ENCODE measurements at places on chromosomes 2 and 18. TPM values are rescaled to one million over a fixed set of nuclear protein-coding genes. Genes with fewer than 3 reads are reported as not detected.

Gene COL5A2
- total RNA-seq, result 131 TPM

DNA sequence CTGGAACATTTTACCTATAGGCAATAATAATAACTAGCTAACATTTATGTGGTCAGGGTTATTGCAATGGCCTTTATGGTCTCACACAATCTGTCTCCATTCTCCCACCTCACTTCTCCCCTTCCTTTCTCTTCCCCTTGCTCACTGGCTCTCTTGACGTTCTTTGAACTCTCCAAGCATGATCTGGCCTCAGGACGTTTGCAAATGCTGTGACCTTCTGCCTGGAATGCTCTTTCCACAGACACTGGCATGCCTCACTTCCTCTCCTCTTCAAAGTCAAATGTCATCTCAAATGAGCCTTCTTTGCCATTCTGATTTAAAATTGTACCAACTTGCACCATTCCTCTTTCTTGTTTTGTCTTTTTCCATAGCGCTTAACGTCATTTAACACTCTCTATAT lies 25.3 kb upstream of the GCG start:
- no peak for DNase-seq

Gene DSG2
- total RNA-seq, result 0.34 TPM

Gene FHOD3
- 13.1 TPM for total RNA-seq

Gene NOSTRIN
- not detected for total RNA-seq

DNA sequence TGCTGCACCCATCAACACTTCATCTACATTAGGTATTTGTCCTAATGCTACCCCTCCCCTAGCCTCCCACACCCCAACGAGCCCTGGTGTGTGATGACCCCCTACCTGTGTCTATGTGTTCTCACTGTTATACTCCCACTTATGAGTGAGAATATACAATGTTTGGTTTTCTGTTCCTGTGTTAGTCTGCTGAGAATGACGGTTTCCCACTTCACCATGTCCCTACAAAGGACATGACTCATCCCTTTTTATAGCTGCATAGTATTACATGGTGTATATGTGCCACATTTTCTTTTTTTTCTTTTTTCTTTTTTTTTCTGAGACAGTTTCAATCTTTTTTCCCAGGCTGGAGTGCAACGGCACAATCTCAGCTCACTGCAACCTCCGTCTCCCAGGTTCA lies 284.1 kb upstream of the CYP26B1 start:
- peak; percentile 22 for DNase-seq

Gene LINC00305
- not detected for total RNA-seq

GRCh38 chr2:99200076-99200800 lies 19.3 kb downstream of the MRPL30 start:
- no peak for DNase-seq

DNA sequence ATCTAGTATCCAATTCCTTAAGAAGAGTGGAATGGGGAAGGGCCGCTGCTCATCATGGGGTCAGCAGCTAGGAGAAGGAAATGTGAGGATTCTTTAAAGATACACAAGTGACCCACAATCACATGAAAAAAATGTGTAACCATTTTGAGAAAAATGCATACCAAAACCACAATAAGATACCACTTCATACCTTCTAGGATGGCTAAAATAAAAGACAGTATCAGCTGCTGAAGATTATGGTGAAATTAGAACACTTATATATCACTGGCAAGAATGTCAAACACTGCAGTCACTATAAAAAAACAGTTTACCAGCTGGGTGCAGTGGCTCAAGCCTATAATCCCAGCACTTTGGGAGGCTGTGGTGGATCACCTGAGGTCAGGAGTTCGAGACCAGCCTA lies 67.9 kb downstream of the C2orf74 start:
- no peak for DNase-seq

GRCh38 chr2:177129610-177130009 lies 83.0 kb upstream of the HNRNPA3 start:
- no peak for DNase-seq

DNA sequence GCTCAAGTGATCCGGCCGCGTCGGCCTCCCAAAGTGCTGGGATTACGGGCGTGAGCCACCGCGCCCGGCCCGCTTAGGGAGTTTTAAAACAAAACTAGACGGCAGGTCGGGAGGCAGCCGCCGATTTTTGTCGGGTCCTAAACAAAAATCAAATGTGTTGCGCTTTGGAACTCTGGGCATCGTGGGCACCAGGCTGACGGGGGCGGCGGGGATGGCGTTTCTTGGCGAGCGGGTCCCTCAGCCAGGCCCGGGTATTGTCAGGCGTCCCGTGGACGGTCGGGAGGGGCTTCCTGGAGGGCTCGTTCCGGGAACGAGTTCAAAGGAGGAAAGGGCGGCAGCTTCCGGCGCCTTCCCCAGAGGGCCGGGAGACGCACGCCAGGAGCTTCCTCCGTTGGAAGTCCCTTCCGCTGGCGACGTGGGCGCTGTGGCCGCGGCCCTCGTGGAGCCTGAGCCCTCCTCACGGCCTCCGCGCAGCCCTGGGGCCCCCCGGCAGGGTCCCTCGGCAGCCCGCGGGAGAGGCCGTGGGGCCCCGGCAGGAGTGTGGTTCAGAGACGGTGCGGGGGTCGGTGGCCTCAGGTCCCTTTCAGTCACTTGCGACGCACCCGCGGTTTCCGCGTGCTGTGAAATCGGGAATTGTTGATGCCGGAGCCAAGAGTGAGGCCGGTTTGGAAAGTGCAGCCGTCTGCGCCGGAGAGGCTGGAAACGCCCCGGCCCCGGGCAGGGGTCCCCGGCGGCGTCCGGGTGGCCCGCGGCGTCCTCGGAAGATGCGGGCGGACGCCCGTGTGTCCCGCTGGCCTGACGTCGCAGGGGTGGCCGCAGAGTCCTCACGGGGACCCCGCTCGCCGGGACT lies 59.3 kb downstream of the EMILIN2 start:
- peak; percentile 43 for DNase-seq

GRCh38 chr2:96102596-96103186 lies 13.7 kb downstream of the ADRA2B start:
- no peak for DNase-seq

Gene MC4R
- not detected for total RNA-seq

Gene FOSL2
- 75.2 TPM for total RNA-seq

DNA sequence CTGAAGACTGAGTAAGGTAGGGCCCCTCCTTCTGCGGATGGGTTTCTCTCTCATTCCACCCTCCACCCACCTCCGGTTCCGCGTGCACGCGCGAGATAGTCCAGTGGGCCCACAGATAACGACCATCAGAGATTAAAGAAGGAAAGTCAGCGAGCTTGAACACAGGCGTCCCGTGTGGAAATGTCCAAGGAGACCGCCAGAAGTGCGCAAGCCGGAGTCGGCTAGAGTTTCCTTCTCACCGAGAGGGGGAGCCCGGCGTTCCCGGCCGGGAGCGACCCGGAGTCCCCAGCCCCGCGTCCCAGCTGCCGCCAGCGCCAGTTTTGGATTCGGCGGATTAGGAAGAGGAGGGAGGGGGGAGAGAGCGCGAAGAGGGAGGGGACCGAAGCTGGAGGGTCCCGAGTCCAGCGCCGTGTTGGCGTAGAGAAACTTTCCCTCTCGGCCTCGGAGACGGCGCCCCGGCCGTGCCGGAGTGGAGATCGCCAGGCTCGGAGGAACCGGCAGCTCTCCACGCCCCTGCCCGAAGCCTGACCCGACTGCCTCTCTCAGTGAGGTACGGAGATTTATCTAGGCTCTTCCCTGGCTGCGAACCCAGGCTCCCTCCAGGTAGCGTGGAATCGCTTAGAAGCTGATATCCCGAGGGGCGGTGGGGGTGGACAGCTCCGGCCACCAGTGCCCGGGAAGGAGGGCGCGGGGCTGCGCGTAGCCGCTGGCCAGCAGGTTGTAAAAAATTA lies at the start of gene GULP1:
Gene GULP1, plus strand, starts transcription at position 258 of the 731 bp plus-strand sequence. CDS start 185,829 bp downstream, outside the sequence.
- DNase-seq, result peak; percentile 77

- no peak for DNase-seq
Observed at GRCh38 chr2:72127401-72128058, 20.1 kb downstream of the CYP26B1 start.

Gene TMEM178A
- total RNA-seq, result 3.9 TPM

Gene CD8B2
- total RNA-seq, result 0.10 TPM

DNA sequence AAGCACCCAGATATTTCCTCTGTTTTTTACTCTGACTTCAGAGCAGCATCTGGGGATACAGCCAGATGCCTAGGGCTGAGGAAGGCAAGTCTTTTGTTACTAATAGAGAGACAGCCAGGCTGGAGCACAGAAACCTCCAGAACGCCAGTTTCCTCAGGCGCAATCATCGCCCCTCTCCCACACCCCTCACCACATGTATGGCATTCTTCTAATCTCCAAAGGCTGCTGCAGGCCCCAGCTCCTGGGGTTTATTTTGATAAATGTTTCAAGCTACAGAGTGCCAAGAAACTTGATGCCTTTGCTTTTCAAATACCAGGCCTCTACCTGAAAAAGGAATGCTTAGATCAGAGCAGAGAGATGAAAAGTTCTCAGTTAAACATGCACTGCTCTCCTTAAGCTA lies 283.6 kb downstream of the RBM43 start:
- DNase-seq, result no peak

Gene MERTK
- not detected for total RNA-seq

DNA sequence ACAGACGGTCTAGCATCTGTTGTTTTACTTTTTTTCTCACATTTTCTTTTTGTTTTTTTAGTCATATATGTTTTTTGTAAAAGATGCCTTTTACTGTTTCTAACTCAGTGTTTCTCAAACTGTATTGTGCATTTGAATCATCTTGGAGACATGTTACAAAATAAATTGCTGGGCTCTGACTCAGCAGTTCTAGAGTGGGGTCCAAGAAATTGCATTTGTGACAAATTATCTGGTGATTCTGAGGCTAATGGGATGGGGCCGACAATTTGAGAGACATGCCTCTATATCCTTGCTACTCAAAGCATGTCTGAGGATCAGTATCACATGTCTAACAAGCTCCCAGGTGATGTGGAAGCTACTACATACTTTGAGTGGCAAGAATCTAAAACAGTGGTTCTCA lies 478.8 kb downstream of the PLCL1 start:
- no peak for DNase-seq

GRCh38 chr2:216923706-216924105 lies 63.8 kb upstream of the TNP1 start:
- DNase-seq, result no peak

GRCh38 chr18:71011389-71011788 lies 722.5 kb downstream of the SOCS6 start:
- DNase-seq, result no peak

Gene MSTN
- total RNA-seq, result 1.2 TPM

DNA sequence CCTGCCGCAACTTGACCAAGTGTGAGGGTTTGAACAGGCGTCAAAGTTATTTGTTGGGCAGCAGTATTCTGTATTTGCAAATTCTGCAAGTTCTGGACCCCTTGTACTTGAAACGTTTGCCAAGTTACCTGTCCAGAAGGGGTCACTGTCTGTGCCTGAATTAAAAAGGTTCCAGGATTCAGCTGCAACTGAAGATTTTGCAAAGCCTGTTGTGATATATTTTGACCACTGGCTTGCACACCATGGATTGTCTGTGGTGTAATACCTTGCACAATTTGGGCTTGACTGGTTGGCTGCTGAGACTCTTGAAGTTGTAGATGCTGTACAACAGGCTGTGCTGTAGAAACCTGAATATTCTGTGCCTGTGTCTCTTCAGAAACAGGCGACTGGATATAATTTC lies 10.2 kb downstream of the SP3 start:
- no peak for DNase-seq

DNA sequence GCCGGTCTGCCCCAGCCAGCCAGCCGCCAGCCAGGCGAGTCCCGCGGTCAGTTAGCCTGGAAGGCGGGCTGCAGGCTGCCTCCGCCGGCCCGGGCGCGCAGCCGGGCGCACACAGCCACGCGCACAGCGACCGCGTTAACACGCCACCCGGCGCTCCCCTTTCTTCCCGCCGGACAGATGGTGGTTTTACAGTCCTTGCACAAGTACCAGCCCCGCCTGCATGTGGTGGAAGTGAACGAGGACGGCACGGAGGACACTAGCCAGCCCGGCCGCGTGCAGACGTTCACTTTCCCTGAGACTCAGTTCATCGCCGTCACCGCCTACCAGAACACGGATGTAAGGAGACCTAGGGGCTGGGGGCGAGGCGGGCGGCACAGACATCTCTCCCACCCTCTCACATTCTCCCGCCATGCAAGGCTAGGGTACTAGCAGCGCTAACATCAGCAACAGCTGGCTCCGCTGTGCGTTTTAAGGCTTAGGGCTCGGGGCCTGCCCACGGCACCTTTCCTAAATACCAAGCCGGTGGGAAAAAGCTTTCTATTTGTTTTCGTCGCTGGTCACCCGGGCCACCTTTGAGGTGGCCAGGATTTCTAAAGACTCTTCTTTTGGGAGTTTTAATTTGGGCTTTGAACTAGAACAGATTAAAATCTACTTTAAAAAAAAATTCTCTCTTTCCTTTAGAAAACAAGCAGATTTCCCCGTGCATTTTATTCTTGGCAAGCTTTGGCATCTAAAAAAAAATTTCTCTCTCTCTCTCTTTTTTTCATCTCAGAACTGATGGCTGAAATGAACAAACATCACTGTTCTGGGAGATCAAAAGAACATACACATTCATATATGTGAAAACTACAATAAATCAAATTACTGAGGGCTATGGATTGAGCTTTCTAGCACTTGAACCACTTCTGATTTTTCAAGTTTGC lies 2.9 kb downstream of the TBR1 start:
- no peak for DNase-seq

DNA sequence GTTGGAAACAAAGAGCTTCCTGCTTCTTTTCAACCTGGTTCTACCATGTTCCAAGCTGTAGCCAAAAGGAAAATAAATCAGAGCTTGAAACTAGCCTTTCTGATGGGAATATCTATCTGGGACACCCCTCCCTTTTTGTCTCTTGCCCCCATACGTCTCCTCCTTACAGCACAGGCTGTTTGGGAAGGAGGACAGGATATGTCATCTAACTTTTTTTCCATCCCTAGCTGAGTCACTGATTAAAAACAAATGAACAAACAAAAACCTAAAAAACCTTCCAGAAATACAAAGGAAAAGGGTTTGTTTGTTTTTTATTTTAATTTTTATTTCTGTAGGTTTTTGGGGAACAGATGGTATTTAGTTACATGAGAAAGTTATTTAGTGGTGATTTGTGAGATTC lies 151.6 kb downstream of the FAM210A start:
- no peak for DNase-seq

GRCh38 chr18:58290116-58290695 lies 246.2 kb downstream of the NEDD4L start:
- peak; percentile 55 for DNase-seq

GRCh38 chr2:128347701-128348539 lies 29.3 kb upstream of the HS6ST1 start:
- peak; percentile 69 for DNase-seq
